ACHN (cell line): ENCODE measurements at places on chromosomes 2 and 18.

DNA sequence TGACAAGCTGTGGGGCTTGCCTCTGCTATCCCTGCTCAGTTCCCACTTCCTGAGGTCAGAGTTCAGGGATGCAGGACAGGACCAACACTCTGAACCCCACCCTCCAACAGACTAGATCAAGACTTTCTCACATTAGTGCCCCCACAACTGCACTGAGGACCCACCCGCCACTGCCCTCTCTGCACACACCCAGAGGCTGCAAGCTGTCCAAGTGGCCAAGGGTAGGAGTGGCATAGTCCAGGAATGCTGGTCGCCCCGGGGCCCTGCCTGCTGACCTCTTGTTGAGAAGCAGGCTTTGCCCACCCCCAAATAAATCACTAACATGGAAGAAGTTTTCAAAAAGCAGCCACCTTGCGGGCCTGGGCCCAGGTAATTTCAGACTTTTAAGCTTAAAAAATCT lies 5.5 kb upstream of the KIF1A start:
- no peak for DNase-seq

DNA sequence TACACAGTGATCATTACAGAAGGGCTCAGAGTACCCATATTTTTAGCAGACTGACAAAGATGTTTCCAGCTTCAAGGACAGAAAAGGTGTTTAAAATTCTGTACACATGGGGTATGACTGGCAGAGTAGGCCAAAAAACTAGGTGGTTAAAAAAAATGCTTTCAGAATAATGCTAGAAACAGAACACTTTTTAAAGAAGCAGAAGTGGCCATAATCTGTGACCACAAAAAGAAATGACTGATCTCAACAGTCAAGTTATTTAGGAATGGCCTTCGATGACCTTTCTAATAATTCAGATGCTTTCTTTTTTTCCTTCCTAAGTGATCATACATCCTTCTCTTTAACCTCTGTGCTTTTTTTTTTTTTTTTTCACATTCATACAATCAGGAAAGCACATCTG lies 4.1 kb upstream of the AQP4 start:
- DNase-seq = no peak

DNA sequence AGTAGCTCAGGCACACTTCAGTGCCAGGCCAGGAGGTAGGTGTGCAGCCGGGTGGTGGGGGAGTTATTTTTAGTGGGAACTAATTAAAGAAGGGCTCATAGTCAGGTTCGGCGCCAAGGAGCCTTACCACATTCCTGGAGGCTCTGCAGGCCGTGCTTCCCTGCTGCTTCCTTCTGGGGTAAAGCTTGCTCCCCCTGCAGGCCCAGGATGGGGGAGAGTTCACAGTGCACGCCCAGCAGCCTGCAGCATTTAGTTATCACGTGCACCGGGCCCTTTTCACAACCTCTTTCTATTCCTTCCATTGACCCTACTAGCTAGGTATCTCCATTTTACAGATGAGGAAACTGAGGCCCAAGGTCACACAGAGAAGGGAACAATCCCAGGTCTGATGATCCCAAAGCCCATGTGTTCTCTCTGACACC lies 2.5 kb downstream of the KCNF1 start:
- no peak for DNase-seq

DNA sequence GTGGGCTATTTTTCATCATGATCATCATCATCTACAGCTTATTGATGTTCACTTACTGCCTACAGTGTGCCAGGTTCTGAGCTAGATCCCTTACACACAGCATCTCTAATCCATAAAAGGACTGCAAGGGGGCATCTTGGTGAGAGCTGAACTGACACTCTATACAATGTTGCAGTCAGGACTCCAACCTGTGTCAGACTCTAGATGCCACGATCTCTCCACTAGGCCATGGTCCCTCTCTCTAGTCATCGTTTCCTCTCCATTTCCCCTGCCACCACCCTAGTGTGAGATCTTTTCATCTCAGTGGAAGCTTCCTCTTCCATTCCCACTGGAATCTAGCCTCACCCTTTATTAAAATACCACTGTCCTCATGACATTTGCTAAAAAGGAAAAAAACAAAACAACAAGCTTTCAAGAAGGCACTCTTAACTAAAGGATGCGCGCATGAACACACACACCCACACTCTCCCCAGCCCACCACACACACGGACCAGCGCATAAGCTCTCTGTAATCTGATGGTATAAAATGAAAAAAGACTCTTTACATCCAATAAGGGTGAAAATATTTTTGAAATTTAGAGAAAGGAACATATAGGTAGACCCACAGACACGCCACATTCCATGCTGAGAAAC lies 93.4 kb upstream of the THOC1 start:
- DNase-seq = no peak

DNA sequence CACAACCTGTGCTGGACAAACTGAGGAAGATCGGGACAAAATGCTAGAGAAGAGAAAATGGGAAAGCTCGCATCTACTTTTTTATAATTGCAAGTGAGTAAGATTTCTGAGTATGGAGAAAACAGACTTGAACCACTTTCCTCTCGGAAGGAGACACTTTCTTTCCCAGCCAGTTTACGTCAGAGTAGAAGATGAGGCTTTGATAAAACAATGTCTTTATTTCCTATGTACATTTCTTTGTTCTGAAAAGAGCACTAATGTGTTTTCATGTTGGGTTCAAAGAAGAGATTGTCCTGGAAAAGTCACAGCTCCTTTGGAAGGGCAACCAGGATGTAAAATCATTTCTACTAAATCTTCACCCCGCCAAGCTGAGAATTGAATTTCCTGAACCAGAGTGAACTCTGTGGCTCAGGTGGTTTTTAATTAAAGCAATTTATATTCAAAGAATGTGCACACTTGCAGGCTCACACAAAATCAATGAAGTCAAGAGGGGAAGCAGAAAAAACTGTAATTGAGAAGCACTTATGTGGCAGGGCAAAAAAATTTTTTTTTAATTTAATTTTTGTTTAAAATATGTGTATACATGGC lies 23.4 kb upstream of the ITGA6 start:
- DNase-seq = no peak

DNA sequence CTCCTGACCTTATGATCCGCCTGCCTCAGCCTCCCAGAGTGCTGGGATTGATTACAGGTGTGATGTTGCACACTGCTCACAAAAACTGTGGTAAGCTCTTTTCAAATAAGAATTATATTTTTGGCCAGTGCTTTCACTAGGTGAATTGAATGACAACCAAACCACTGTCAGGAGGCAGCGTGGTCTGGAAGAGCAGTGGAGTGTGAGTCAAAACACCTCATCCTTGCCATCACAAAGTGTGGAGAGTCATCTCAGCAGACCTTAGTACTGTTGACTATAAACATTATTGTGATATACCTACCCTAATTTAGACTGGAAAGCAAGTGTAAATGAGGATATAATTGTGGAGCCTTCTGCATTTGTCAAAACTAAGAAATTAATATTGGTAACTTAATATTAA lies 61.3 kb downstream of the UBE2E3 start:
- no peak for DNase-seq

DNA sequence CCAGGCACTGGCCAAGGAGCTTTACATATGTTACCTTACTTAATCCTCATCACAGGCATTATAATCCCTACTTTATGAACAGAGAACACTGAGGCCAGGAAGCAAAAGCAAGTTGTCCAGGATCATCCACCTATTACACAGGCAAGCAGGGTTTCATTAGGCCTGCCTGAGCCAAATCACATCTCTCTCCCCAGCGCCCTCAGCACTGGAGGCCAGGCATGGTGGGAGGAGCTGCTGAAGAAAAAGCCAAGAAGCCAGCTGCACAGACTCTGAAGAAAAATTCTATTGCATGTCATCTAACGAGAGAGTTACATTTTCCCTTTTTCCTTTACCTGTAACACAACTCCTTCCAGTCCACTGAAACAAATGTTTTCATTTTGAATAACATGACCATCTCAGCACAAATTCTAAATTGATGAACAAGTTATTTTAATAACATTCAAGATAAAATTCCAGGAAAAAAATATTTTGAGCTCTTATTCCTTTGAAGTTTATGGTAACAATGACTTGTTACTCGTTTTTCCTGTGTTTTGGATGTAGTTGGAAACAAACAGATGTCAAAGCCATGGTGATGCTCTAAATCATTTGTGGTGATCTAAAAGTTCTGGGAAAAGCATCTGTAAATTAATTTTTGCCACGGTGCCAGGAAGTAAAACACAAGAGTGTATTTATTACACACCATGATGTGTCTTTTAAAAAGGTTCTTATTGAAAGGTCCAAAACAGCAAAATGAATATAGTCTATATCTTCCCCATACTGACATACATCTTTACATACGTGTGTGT lies 139.0 kb upstream of the ITGB6 start:
- DNase-seq = no peak

DNA sequence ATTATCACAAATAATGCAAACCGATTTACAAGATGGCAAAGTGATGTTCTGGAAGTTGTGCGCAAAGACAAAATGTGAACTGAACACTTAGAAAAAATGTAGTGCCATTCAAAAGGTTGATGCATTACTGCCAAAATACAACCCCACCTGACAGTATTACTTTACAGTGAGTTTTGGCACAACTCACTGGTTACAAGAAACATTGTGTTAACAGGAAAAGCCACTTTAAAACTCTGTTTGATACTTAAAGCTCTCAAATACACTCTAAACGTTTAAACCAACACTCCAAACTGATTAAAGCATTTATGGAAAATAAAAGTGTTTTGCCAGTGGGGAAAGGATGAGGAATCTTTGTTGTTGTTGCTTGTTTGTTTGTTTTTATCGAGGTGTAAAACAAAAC lies 173.4 kb upstream of the SATB2 start:
- DNase-seq = no peak

DNA sequence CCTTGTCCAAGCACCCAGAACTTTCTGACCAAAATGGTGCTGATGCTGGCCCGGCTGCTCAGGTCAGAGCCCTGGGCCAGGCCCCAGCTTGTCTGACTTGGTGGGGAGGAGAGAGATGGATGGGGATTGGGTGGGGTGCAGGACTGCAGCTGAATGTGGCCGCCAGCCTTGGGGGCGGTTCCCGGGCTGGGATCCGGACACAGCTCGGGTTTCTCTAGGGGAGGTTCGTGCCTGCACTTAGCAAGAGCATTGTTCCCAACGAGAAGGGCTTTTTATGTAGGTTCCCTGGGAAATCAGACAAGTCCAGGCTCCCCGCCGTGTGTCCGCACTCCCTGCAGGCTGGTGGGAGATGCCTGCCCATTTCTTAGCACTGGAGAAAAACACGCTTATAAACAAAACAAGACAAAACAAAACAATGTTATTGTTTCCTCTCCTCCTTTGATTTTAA lies 50.5 kb upstream of the HS6ST1 start:
- no peak for DNase-seq

DNA sequence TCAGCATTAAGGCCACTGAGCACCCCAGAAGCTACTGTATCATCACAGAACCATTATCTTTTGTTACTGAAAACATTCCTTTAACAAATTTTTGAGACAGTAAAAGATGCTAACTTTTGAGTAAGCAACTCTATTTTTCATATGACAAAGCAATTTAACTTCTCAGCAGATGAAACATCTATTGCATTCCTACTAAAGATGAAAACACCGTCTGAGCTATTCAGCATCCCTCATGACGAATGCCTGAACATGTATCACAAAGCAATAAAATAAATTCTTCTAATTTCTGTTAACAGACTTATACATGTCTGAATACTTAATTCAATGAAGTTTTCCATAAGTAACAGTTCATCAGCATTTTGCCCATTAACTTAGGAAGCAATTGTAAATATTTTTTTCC lies 23.9 kb downstream of the CHN1 start:
- no peak for DNase-seq

GRCh38 chr2:106956879-106957278 lies 70.9 kb upstream of the ST6GAL2 start:
- DNase-seq = no peak

GRCh38 chr18:46546111-46546640 lies 110.8 kb downstream of the LOXHD1 start:
- DNase-seq = no peak

DNA sequence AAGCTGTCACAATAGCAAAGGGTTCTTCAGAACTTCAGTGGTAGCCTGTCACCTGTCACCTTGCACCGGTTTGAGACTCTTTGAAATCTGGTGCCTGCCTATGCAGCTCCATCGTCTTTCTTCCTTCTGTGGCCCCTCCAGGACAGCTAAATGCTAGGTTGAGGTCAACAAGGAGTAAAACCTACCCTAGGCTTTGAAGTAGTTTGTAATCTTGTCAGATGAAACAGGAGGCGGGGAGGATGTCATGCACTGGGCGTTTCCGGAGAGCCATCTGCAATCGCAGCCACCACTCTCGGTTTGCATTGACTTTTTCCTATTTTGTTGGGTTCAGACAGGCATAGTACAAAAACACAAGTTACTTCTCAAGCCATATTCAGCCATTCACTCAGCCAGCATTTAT lies 116.7 kb downstream of the LPIN1 start:
- DNase-seq = no peak

GRCh38 chr2:195470622-195471021 lies 186.4 kb upstream of the SLC39A10 start:
- no peak for DNase-seq

GRCh38 chr18:45374878-45375630 lies 240.2 kb upstream of the SLC14A2 start:
- no peak for DNase-seq

DNA sequence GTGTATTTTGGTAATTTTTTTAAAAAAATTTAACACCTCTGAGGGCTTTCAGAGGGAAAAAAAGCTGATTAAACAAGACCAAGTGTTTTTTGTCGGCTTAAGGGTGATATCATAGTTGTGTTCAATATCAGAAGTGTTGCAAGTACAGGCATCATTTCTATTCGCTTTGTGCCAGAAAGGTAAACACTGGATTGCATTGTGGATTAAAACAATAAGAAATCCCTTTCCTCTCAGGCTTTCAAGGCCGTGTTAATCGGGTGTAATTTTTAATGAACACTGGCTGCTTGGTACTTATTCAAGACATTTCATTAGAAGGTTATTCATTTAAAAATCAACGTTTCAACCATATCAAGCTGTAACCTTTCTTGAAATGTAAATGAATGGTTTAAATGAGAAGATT lies 18.3 kb downstream of the FIGN start:
- DNase-seq = no peak

DNA sequence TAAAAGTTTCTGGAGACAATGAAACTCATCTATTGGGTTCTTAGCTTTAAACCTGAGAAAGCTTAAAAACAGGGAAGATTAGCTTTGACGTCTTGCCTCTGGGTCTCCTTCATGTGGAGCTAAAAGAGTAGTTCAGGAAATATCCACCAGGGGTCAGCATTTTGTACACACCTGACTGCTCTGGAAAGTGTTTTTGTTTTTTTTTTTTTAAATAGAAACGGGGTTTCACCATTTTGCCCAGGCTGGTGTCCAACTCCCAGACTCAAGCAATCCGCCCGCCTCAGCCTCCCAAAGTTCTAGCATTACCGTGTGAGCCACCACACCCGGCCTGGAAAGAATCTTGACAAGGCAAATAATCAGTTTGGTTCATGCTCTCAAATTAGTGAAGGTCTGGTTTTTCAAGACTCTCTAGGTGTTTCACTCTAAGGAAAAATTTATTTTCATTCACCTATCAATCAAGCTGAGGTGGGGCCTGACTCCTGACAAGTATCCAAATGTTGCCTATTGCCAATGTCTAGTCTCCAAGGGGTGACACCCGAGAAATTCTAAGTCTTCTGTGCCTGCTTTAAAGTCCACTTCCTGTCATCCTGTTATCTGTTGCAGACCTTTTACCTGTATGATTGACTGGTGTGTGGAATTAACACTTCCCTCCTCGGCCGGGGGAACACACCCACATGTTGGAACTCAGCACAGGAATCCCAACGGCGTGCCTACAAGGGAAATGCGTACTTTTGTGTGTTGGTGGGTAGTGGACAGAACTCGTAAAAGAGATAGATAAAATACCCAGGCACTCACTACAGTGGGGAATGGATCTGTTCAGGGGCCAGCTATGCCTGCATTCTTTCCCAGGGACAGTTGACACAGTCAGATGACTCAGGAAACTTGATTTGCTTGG lies 11.3 kb downstream of the IL1RN start:
- peak; percentile 79 for DNase-seq

- DNase-seq = no peak
Observed at GRCh38 chr2:75540994-75541393, 19.7 kb downstream of the EVA1A start.
